Activated gamma-delta T cell treated with Interleukin-2 at 50 U/mL for 16 hours (primary cell): ENCODE measurements at places on chromosomes 6 and 20.

- no peak for DNase-seq
Observed at GRCh38 chr6:128826606-128827005, 56.3 kb upstream of the LAMA2 start.

- no peak for DNase-seq
Observed at GRCh38 chr20:34559311-34560140, 1.0 kb downstream of the MAP1LC3A start.

GRCh38 chr6:4975506-4975905 is 28.3 kb downstream of the RPP40 start:
- no peak for DNase-seq

GRCh38 chr6:3999800-4000661 is 78.9 kb downstream of the FAM217A start:
- DNase-seq, result no peak

- DNase-seq, result no peak
Observed at GRCh38 chr20:41560970-41561369, 57.2 kb downstream of the CHD6 start.

DNA sequence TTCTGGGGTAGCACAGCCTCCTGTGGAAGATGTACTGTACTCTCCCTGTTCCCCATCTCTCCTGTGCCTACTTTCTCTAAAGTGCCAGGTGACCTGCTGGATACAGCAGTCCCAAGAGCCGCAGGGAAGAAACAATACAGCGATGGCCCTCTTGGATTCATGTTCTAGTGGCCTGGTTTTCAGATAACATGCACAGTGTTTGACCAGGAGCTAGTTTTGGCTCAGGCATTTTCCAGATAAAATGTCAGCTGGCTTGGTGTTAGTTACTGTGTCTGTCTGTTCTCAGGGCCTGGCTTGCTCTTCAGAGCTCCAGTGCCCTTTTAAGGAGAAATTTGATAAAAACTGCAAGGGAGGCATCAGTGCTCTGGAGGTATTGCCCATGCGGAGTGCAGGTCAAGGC is 41.3 kb downstream of the GABRR2 start:
- DNase-seq, result no peak

GRCh38 chr20:59845472-59845871 is 88.0 kb downstream of the SYCP2 start:
- no peak for DNase-seq

- DNase-seq, result no peak
Observed at GRCh38 chr6:12336121-12336971, 46.2 kb downstream of the EDN1 start.

DNA sequence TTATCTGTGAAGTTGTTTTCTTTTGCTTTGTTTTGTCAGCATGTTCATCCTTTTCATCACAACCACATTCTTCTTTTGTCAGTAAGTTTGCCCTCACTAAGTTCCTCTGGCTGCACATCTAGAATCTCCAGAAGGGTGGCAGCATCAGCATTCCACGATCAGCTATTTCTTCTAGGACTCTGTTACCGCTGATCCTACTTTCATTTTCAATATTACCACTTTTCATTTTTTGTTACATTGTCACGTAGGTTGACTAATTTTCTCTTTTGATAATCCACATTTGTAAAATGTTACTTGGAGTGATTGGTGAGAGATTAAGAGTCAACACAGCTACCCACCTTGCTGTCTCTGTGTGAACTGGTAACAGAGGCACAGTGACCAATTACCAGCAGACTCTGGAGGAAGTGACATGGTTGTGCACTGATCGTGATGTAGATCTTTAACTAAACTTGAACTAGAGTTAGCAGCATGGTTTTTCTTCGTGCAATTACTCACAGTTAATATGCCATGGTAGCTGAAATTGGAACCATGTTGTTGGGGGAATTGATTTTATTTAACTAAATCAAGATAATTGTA is 307.9 kb upstream of the SLC35B3 start:
- no peak for DNase-seq

DNA sequence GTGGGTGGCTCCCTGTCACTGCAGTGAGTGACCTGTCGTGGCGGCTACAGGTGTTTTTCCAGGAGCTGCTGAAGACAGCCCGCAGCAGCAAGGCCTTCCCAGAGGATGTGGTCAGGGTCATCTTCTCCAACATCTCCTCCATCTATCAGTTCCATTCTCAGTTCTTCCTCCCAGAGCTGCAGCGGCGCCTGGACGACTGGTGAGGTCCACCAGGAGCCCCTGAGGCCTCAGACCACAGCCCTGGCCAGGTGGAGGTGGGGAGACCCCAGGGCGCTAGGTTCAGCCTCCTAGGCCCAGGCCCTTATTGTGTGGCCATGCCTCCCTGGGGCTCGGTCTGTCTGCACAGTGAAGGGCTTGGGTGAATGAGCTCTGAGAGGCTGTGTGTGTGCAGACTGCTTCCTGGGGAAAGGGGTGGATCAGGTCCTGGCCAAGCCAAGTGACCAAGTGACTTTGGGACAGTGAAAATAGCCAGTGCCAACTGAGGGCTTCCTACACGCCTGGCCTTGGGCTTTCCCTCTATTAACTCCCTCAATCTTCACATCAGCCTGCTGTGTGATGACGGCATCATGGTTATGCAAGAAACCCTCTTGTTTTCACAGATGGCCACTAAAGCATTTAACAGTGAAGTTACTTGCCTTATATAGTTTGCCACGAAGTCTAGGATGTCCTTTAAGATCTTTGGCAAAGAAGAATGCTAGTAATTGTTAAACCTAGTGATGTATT is 6.4 kb downstream of the FGD2 start:
- DNase-seq, result no peak

GRCh38 chr6:117481278-117481925 is 1.1 kb upstream of the DCBLD1 start:
- peak; percentile 21 for DNase-seq

DNA sequence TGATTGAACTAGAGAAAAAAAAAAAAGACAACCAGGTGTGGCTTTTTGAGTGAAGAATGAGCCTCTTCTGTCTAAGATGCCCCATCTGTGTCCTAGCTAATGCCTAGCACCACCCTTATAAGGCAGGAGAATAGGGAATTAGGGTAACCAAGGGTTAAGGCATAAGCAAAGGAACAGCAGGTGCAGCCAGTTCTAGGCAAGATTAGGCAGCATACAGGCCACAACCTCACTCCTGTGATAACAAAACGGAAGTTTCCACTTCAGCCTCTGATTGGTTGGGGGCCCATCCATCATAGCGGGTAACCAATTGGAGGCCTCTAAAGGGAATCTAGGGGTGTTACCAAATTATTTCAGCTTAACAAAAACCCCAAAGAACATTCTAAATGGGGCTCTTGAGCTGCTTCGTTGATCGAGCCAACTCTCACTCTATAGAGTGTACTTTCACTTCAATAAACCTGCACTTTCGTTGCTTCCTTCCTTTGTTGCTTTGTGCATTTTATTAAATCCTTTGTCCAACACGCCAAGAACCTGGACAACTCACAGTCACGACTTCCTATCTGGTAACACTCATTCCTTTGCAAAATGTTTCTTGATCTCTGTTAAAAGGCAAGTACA is 61.9 kb upstream of the TAGAP start:
- DNase-seq, result peak; percentile 93

DNA sequence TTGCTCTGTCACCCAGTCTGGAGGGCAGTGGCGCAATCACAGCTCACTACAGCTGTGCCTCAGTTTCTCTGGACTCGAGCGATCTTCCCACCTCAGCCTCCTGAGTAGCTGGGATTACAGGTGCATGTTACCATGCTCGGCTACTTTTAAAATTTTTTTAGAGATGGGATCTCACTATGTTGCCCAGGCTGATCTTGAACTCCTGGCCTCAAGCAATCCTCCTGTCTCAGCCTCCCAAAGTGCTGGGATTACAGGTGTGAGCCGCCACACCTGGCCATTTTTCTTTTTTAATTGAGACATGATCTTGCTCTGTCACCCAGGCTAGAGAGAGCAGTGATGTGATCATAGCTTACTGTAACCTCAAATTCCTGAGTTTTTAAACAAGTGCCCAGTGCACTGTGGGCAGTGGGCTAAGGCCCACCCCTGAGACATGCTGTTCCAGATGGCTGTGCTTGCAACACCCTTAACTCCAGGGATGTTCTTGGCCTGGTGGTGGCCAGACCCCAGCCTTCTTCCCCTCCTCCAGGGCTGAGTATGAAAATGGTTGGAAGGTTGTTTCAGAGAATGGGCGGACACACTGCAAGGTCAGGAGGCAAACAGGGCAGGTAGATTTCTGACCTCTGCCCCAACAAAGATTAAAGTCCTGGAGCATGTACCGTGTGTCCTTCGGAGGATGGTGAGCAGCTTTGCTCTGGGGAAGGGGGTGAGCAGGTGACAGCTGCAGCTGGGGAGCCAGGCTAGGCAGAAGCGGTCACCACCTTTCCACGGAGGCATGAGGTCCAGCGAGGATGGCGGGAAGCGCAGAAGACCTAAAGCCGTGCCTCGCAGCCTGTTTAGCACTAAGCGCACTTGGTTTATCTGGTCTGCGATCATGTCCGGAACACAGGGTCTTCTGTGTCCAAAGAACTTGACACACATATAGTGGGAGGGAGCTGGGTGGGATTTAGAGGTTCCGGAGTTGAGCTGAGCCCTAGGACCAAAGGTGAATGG is 1.4 kb upstream of the FAM83C start:
- DNase-seq, result no peak

- DNase-seq, result no peak
Observed at GRCh38 chr6:11875325-11876109, 96.9 kb upstream of the ADTRP start.

GRCh38 chr6:134982161-134982560 is 32.3 kb upstream of the ALDH8A1 start:
- DNase-seq, result no peak

- DNase-seq, result peak; percentile 73
Observed at GRCh38 chr20:44215125-44215524, 4.6 kb upstream of the OSER1 start.

DNA sequence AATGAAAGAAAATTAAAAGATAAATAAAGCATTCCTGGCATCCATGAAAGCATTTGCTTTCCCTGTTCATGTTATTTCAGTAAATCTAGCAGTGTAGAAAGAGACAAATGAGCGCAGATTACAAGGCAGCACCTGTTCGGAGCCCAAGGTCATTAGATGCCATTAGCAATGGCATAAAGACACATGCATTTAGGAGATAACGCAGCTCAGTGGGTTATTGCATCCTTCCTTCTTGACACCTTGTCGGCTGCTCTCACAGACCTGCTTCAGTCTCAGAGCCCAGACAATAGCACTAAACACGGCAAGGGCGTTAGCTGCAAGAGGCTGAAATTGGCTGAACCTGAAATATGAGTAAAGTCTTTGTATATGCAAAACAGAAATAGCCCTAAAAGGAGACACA is 140.3 kb downstream of the ATXN1 start:
- no peak for DNase-seq

- no peak for DNase-seq
Observed at GRCh38 chr6:158040051-158040803, 58.6 kb downstream of the SYNJ2 start.

DNA sequence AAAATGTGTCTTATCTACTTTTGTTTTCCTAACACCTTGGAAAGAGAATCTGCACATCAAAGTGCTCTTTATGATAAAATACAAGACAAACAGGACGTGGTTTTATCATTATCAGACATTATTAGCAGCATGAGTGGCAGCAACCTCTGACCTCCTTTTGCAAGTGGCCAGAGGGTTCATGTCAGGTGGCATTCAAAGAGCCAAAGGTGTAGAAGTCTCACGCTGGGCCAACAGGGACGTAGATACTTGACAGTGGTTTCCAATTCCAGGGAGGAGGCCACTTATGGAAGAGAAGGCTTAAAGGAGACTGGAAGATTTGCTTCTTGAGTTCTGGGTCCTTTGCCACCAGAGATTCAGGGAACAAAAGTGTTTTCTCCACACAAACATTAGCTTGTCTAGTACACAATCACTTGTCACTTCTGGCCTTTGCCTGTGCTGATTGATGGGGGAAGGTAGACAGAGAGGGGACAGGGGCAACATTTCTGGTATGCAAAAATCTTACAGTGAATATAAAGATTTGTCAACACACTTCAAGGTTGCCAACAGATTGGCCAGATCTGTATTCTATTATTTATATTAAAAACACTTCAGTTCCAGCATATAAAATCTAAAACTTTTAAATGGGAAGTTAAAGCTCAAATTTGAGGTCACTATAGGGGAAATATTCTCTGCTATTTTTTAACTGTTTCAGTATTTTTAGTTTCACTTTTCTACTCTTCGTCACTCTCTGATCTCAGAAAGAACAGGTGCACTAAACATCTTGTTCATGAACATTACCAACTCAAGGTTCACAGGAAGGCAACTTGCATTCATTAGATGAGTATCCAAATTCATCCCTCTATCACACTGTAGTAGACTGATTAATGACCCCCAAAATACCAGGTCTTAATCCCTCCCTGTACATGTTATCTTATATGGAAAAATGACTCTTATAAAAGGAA is 52.1 kb upstream of the FBXO30 start:
- DNase-seq, result no peak

DNA sequence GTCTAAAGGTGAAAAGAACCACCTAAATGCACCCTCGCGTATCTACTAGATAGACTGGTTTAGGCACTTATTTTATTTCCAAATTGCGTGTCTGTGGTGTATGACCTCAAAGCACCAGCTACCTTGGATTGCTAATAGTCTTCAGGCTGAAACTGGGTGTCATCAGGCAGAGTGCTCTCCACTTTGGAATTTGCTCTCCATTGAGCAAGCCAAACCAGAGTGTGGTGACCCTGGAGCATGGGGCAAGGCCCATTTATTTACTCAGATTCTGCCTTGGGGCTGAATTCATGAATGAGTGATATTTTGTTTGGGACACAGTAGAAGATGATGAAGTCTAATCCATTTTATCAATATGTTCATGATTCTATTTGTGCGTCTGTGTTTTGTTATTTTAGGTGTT is 812.8 kb upstream of the SLC35B3 start:
- DNase-seq, result no peak

- DNase-seq, result no peak
Observed at GRCh38 chr6:100008857-100009256, 14.8 kb upstream of the MCHR2 start.

- no peak for DNase-seq
Observed at GRCh38 chr6:6512711-6513110, 75.8 kb upstream of the LY86 start.

DNA sequence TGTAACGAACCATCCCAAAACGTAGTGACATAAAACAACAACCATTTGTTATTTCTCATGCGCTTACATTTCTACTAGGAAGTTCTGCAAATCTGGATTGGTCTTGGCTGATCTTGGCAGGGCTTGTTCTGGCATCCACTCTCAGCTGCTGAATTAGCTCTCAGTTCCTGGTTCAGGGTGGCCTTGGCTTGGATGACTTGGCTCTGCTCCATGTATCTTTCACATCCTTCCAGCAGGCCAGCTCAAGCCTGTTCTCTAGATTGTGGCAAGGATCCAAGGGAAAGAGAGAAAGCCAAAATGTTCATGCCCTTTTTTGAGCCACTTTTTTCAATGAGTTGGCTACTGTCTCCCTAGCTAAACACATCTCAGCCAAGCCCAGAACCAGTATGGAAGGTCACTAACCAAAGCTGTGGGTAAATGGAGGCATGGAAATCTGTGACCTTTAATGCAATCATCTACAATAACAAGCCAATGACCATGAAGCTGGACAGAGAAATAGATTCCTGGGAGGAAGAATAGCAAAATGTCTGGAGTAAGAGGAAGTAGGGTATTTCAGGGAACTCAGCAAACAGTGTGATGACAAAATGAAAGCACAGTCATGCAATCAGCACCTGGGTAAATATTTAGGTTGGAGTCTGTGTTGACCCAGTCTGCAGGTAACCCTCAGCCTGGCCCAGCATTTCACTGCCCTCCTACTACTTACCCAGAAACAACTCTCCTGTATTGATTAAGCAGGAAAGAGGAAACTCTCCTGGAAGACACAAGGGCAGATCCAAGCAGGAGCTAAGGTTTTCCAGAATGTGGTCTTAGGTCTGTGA is 32.7 kb upstream of the SNAP25 start:
- no peak for DNase-seq
